ENCODE measurements at places on chromosomes 1 and 21.
A peak's percentile ranks its signal among the peaks of the same experiment; 100 is the strongest.

- DNase-seq: no peak
Observed at GRCh38 chr1:177142791-177143271, 21.7 kb downstream of the ASTN1 start.

GRCh38 chr21:31848326-31848985, 24.4 kb upstream of the HUNK start:
- DNase-seq: no peak

- DNase-seq: no peak
Observed at GRCh38 chr1:61338899-61339298, 256.5 kb downstream of the NFIA start.

DNA sequence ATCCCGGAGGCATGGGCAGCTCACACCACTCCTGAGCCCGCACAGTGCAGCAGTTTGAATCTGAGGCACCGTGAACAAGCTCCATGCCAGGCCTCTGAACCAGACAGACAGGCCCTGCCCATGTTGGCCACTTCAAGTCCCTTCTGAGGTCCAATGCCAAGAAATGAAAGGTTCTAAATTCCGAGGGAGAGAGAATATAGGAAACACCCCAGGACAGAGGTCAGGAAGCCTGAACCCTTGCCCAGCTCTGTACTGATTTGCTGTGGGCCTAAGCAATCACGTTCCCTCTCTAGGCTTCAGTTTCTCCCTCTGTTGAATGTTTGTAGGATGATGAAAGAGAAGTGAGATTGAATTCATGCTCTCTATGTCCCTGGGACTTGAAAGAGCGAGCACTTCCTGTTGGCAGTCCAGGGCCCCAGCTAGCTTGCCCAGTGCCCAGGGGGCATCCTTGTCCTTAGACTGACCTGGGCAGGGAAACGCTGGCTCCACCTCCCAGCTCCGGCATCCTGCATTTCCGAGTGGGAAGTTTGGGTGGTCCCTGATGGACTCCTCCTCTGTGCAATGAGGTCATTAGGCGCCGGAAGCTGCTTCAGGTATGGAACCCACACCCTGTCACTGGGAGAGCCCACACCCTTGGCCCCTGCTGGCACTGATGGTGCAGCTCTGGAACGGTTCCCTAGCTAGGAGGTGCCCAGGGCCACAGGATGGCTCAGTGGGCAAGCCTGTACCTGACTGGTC, 242.4 kb upstream of the TMEM51 start:
- no peak for DNase-seq

DNA sequence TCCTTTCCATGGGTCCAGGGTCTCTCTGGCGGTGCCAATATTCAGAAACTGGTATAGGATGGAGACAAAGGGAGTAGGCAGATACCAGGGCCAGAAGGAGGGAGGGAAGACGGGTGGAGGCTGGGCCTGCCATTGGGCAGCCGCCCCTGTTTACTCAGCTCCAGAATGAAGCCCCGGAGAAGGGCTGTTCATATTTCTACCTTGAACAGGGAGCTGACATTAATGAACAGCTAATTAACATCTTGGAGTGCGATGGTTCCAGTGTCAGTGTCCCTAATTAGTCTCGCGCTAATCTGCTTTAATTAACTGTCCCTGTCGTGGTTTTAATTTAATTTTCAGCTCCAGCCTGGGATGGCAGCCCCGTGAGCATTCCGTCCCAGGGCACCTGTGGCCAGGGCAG, 113.8 kb downstream of the EPHB2 start:
- no peak for DNase-seq

GRCh38 chr1:158509471-158510156, 37.6 kb downstream of the OR10R2 start:
- no peak for DNase-seq

- no peak for DNase-seq
Observed at GRCh38 chr1:212328248-212328647, 43.0 kb downstream of the PPP2R5A start.

DNA sequence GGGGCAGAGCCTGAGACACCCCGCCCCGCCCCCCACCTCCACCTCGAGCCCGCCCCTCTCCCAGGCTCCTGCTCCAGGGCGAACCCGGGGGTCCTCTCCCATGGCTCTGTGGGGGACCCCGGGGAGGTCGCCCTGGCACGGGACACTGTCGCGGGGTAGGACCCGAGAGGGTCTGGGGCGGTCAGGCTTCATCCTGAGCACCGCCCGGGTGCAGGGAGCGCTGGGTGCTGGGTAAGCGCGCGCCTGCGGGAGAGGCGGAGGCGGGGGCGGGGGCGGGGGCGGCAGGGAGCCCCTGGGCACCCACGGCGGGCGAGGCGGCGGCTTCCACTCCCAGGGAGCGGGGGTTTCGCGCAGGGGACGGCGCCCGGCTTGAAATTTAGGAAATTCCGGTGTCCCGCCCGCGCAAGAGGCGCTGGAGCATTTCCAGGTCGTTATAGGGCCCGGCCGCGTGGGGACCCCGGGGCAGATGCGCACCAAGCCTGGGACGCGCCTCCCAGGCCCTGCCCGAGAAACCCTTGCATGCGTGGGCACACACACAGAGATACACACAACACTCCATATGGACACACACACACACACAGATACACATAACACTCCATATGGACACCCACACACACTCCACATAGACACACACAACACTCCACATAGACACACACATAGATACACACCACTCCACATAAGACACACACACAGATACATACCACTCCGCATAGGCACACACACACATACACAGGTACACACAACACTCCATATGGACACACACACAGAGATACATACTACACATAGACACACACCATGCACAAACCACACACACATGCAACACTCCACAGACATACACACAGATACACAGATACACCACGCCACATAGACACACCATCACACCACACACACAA, 48.7 kb upstream of the SLC19A1 start:
- DNase-seq: peak; percentile 58

DNA sequence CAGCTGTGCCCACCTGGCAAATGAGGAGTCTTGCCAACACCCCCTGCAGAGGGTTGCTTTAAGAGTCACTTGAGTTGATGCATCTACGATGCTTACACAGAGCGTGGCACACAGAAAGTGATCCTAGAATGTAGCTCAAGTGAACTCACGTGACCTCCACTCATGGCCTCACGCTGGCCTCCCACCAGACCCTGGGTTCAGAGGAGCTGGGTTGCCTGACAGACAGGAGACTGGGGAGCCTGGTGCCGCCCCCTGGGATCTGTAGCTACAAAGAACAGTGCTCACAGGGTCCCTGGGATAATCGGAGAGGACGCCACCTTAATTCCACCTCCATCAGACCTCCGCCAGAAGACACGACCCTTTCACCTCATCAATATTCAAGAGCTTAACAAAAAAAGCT, 81.4 kb upstream of the CASZ1 start:
- no peak for DNase-seq

GRCh38 chr1:182977480-182977879, 24.5 kb upstream of the SHCBP1L start:
- no peak for DNase-seq

GRCh38 chr1:109113590-109114341, at the start of gene ELAPOR1:
Gene ELAPOR1, plus strand, starts transcription at chr1:109114115. Its CDS starts 69 bp downstream, at chr1:109114184.
- DNase-seq: peak; percentile 91

GRCh38 chr1:165949335-165950130, 122.1 kb downstream of the UCK2 start:
- DNase-seq: no peak

- no peak for DNase-seq
Observed at GRCh38 chr1:209808059-209808581, 2.2 kb upstream of the IRF6 start.

- DNase-seq: no peak
Observed at GRCh38 chr21:34701726-34702125, 32.9 kb downstream of the CLIC6 start.

DNA sequence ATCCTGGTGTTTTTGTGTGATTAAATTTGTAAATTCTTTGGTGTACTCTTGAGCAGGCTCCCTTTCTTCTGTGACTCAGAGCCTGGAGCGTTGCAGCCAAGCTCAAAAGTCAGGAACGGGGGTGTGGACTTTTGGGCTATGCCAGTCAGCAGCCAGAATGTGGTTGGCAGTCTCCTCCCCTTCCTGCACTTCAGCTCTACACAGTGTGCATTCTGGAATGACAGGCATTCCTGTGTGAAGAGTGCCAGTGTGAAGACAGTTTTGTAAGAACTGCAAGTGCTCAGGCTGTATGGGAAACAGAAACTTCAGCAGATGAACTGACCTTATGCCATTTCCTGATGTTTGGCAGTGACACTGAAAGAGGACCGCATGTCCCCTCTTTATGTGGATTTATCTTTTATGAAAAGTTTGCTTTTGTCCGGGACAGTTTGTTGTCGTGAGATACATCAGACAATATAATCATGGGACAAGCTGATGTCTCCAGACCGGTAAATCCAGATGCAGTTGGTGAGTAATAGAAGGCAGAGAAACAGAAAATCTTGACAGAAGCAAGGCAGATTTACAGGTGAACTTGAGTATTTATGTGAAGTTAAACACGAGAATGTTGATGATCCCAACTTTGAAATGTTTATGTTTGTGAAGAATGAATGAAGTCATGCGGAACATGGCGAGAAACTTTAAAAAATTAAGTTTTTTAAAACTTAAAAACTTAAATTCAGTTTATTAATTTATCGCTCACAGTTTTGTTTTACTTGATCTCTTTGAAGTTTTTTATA, 67.7 kb upstream of the RCC1 start:
- no peak for DNase-seq

- no peak for DNase-seq
Observed at GRCh38 chr1:61102041-61102440, 19.7 kb downstream of the NFIA start.

GRCh38 chr1:13627127-13627526, 43.5 kb downstream of the PDPN start:
- no peak for DNase-seq

DNA sequence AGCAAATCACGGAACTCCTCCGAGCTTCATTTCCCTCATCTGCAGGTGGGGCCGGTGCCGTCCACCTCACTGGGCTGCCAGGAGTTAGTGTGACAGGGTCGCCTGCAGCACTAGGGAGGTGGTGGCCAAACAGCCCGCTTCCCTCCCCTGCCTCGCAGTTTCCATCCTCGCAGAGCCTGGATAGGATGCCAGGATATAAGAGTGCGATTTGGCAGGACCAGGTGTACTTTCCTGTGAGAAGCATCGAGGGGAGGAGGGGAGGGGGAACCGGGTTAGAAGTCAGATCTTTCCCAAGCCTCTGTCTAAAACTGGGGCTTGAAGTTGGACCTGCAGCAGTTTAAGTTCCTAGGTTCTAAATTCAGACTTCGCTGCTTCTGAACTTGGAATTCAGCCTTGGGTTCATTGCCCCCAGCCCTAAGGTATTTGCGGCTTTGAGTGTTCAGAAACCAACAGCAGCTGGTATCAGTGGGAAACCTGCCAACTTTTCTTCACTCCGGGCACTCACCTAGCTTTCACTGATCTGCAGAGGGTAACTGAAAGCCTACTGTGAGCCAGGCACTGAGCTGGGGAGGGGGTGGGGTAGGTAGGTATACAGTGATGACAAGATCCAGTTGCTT, 1.7 kb upstream of the JUN start:
- peak; percentile 34 for DNase-seq

- no peak for DNase-seq
Observed at GRCh38 chr1:235072096-235072495, 56.5 kb downstream of the TOMM20 start.

- DNase-seq: no peak
Observed at GRCh38 chr1:198830412-198830811, 191.6 kb downstream of the PTPRC start.

DNA sequence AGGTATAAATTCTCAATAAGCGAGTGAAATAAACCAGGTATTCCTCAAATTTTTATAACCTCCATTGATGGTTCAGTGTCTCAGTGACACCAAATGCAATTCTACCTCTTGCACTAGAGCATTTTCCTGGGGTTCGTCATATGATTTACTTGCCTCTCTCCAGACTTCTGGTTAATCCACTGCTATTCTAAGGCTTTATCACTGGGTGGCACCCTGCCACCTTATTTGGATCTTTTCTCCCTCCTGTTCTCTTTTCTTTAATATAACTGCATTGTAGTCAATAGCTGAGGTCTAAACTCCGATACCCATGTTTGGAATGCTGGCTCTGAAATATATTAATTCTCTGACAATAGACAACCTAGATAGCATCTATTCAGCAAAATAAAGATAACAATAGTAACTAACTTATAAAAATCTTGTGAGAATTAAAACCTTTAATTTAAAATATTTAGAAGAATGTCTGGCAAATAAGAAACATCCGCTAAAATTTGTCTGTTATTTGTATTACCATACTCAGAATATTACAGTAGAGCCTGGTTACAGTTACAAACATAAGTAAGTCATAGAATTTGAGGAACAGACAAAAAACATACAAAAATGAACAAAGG, 436.4 kb downstream of the PLA2G4A start:
- no peak for DNase-seq

DNA sequence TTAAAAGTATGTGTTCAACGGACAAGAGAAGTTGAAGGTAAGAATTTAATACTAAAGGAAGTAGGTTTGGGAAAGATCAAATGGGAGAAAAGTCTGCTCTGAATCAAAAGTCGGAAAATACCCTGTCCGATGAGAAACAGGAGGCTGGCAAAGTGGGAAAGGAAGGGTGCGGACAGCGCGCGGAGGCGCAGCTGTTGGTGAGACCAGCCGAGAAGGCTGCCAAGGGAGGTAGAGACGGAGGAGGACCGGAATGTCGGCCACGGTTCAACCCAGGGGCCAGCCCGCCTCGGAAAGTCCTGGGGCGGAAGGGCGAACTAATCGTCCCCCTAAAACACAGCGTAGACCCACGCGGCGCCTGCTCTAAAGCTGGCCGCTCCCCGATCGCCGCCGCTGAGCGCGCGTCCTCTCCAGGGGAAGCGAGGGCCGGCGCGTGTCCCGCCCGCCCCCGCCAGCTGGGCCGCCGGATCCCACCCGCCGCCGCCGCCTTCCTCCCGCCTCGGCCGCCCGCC, 639 bp upstream of the SPATA1 start:
- no peak for DNase-seq

DNA sequence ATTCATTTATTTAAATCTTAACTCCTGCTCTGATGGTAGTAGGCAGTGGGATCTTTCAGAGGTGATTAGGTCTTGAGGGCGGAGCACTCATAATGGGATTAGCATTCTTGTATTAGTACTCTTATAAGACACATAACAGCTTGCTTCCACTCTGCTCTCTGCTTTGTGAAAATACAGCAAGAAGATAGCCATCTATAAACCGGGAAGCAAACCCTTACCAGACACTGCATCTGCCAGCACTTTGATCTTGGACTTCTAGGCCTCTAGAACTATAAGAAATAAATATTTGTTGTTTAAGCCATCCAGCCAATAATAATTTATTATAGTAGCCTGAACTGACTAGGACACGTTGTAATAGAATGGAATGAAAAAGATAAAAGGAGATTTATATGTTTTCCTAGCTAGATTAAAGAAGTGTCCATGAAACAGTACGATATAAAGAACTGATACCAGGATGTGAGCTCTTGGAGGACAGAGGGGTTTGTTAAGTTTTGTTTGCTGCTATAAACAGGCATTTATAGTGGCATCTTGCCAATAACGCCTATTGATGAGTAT, 869.9 kb downstream of the MRPL39 start:
- DNase-seq: no peak

DNA sequence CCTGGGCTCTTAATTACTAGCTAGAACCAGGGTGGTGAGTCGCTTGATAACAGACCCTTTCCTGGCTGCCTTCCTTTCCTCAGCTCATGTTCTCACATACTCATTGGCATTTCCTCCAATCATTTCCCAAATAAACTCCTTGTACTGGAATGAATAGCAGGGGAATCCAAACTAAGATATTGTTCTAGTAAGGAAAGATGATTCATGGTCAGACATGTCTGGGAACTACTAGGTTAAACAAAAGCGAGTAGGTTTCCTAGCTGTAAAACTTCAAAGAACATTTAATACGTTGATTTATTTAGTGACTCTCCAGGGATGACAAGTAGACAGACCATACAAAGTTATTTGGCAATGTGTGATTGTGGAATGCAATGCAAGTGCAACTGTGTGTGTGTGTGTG, 121.2 kb upstream of the KCNJ6 start:
- no peak for DNase-seq

GRCh38 chr21:36847189-36847588, 119.3 kb downstream of the HLCS start:
- DNase-seq: no peak

All from activated CD8-positive, alpha-beta memory T cell treated with anti-CD3 and anti-CD28 coated beads, Interleukin-2, amount 50 U/mL, for 4 hours (primary cell).